ENCODE measurements at places on chromosomes 2 and 18.

- no peak for DNase-seq
Measured at GRCh38 chr2:176490061-176490861, 221.0 kb downstream of the MTX2 start.

DNA sequence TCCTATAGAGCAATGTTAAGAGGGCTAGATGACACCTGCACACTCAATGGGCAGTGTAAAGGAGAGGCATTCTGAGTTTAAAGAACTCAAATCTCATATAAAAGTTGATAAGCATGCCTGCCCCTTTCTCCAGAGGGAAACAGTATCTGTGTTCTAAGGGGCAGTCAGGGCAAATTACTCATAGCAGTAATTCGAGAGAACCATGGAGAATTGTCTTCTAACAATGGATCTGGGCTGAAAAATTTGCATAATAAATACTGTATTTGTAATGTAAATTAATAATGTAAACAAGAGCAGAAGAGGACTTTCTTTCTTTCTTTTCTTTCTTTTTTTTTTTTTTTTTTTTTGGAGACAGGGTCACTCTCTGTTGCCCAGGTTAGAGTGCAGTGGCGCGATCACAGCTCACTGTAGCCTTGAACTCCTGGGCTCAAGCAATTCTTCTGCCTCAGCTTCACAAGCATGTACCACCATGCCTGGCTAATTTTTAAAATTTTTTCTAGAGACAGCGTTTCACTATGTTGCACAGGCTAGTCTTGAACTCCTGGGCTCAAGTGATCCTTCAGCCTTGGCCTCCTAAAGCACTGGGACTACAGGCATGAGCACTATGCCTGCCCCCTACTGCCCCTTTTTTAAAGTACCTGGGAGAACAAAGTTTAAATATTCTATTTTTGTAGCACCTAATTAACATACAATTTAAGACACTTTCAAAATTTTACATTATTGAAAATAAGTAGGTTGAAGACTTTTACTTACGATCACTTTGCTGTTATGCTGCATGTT lies 70.6 kb downstream of the OTX1 start:
- no peak for DNase-seq

GRCh38 chr2:173580956-173581355 lies 226.3 kb downstream of the CDCA7 start:
- DNase-seq = no peak

DNA sequence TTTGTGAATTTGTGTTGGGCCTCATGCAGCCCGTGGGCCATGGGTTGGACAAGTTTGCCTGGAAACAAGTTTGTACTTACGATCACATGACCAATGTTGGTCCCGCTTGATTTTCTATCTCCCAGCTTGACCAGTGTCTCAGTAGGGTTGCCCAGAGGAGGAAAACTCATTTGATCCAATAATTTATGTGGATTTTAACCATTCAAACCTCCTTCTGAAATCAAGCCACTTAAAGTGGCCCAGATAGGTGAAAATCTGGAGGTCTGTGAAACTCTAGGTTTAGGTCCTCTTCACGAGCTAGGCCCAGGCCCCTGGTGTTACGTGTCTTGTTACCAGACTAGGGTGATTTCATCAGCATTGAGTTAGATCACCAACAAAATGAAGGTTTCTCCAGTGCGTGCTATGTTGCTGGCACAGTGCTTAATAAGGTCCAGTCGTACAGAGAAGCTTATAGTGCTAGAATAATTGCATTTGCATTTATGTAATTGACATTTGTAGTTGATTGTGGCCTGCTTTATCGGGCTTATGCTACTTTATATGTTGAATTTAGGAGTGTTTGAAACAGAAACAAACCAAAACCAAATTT lies 4.4 kb downstream of the ACTR2 start:
- DNase-seq = no peak

GRCh38 chr18:51726614-51727013 lies 529.1 kb upstream of the MEX3C start:
- no peak for DNase-seq

- DNase-seq = no peak
Measured at GRCh38 chr2:40550085-40550484, 98.2 kb upstream of the SLC8A1 start.

DNA sequence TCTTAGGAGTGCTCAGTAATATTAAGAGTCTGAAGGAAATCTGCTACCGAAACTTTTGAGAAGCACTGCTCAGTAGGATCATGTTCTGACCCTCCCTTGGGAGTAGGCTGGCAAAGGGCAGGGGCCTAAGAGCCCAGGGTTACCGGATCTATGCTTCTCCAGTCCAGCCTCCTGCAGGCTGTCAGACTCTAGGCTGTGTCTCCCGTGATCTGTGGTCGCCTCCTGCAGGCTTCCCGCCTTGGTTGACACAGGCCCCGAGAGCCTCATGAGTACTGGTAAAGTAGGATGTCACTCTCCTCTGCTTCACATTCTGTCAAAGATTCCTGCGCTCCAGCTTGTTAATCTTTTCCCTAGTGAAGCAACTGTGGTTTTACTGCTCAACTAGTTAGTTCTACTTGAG lies 647.8 kb upstream of the RAB6C start:
- DNase-seq = no peak

DNA sequence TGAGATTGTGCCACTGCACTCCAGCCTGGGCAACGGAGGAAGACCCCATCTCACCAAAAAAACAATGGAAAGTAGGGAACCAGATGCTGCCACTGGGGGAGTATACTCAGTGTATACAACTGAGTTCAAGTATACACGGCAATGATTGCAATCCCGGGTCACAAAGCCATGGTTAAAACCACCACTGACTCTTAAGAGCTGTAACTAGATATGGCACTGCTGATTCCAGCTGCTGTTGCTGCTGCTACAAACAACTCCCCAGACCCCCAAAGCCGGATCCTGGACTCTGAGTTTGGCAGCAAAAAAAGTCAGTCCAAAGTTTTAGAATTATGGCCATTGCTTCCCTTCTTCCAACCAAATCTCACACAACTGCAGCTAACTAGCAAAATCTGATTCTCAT lies 43.7 kb upstream of the COX7A2L start:
- no peak for DNase-seq

DNA sequence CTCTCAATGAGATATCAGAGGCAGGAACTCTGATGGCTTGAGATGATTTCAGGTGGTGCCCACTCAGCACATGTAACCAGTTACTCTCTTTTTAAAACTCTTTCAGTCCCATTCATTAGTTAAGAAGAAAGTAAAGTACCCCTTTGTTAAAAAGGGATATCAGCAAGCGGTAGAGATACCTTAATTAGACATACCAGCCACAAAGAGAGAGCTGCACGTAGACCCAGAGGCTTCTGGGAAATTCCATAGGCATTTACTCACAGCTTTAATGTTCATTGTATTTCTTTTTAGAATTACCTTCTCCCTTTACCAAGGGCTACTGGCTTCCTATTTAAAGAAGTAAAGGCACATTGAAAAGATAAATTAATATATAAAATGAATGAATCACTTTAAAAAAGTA lies 63.3 kb downstream of the LYPD6B start:
- DNase-seq = no peak

- DNase-seq = no peak
Measured at GRCh38 chr2:127397568-127398238, 9.9 kb upstream of the MAP3K2 start.

DNA sequence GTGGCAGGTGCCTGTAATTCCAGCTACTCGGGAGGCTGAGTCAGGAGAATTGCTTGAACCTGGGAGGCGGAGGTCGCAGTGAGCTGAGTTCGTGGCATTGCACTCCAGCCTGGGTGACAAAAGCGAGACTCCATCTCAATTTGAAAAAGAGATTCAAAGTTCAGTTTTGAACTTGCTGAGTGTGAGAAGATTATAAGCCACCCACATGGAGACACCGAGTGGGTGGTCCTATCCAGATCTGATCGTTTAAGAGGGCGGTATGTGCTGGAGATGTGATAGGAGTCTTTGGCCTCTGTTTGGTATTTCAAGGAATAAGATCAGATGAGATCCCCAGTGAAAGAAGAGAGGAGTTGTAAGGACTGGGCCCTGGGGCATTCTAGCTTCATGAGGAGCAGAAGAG lies 25.6 kb downstream of the RNF144A start:
- DNase-seq = no peak

- DNase-seq = no peak
Measured at GRCh38 chr2:181037922-181038321, 57.5 kb downstream of the UBE2E3 start.

DNA sequence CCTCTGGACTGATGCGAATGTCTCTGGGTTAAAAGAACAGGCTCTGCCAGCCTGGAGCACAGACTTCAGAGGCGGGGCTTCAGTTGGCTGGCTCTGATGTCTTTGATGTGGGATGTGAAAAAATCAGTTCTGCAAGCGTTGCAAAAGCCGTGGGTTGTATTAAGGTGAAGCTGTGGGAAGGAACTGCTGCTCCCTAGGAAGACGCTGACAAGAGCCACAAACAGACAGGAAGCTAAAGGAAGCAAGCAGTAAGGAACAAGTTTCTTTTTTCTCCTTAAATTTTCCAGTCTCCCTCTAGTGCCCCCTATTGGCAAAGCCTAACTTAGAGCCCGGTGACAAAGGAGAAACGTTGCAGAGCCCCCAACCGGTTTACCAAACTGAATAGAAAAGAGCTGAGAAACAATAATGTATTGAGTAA lies 239.0 kb downstream of the CCDC178 start:
- DNase-seq = no peak

DNA sequence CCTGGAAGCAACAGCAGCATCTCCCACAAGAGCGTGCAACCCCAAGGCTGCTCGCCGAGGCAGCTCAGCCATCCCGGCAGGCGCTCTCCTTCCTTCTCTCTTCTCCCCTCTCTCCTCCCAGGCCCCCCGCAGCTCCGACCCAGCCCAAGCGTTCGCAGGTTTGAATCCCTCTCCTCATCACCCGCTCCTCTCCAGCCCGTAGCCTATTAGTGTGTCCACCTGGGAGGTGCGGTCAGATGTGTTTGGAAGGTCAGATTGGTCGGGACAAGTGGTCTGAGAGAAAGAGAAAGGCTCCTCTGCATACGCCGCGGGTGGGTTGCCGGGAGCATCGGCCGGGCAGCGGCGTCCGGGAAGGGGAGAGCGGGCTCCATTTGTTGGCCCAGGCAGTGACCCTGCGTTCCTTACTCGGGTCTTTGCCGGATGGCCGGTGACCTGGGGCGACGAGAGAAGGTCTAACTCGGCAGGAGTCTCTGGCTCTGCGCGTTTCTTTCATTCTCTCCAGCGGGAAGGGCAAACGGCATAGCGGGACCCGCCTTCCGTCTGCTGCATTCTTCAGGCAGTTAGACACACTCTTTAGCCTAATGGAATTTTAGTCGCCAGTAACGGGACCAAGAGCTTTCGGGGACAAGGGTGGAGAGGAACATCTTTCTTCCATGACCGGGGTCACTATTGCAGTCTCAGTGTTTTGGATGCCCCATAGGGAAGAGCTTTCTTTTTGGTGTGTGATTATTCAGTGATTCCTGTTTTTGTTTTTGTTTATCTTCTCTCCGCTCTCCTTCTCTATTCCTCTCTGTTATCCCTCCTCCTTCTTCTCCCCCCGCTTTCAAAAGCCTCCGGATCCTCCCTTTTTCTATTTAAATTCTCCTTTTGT lies 1.1 kb upstream of the TMEFF2 start:
- no peak for DNase-seq

GRCh38 chr2:72846171-72847095 lies 20.6 kb upstream of the EXOC6B start:
- DNase-seq = no peak

DNA sequence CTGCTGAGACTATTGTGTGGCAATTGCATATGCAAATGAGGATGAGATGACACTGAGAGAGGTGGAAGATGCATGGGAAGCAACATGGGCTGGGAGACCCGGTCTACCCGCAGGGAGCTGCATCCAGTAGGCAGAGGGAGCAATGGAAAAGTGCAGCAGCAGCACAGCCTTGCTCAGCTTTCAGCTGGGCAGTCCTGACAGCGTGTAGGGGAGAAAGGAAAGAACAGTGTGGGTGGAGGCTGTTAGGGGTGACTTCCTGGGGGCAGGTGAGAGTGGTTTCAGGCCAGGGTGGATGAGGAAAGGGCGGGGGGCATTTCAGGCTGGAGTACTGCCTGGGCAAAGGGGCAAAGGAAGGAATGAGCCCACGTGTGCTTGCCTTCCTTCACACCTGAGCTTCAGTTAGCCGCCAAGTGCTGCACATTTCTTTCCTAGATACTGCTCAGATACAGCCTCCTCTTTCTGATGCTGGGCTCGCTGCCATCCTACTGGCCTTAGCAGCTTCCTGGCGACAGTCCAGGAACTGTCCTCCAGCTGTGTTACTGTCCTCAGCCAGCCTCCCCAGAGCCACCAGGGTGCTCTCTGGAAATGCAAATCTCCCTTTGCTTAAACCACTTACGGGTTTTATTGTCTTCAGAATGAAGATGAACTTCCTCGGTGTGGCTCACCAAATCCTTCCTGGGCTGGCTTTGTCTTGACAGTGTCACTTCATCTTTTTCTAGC lies 276.3 kb downstream of the TSN start:
- DNase-seq = no peak
